ENCODE measurements at places on chromosomes 2 and 18.

GRCh38 chr2:70523996-70524965 is 29.3 kb downstream of the TGFA start:
- no peak for DNase-seq

DNA sequence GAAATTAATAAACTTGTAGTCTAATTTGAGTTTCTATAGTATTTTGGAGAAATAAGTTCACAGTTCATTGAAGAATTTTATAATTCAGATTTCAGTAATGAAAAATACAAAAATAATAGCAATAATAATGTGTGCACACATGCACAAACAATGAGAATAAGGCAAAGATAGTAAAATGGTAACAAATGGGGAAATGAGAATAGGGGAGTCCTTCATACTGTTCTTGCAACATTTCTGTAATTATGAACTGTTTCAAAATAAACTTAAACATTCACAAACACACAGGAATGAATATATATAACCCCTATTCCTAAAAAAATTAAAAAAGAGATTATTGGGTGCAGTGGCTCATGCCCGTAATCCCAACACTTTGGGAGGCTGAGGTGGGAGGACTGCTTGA is 63.9 kb downstream of the SPRED2 start:
- DNase-seq, result no peak

DNA sequence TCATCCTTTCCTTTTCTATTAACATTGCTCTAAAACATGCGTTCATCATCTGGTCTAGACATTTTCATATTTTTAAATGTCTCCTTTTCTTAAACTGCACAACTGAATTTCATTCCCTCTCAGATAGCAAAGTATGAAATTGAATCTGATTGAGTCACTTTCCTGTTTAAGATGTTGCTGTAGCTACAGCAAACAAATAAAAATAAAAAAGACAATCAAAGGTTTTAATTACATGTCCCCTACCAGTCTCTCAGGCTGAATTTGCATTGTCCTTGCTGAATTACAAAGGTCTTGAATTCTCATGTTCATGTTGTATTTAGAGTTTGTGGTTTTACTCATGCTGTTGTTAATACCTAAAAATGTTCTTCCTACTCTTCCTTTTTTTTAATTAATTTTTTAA is 537.9 kb upstream of the LRATD1 start:
- DNase-seq, result no peak

DNA sequence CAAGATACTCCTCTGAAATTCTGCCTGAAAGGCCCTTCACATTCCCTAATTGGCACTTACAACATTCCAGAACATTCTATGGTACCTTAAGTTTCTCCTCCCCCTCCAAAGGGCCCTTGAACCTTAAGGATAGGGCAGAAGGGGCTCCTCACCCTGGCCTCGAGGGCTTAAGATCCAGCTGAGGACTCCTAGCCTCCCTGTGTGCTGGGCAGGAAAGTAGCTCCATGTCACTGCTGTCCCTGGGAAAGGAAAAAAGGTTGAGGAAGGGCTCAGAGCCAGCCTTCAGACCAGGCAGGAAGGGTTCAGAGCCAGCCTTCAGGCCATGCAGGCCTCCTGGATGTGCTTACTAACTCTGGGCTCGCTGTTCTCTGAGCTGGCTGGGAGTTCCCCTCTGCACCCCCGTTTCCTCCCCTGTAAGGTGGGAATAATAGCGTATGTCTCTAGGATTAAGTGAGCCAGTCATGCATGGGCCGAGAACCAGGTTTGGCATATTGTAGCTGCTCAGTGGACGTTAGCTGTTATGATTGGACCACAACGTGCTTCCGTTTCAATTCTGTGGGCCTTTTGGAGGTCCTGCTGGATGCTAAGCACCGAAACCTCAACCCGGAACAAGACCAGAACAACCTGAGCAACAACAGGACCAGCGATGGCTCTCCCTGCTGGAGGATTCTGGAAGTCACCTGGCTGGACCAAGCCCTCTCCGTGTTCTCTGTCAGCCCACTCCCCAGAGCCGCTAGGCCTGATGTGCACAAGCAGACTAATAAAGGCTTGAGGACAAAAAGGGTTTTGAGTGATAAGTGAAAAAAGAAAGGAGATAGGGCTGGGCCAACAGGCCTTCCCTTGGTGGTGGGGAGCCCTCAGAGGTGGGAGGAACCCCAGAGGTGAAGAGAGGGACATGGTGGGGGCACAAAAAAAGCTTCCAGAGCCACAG is 1.0 kb upstream of the B3GNT7 start:
- DNase-seq, result no peak

- no peak for DNase-seq
Observed at GRCh38 chr18:8868276-8868675, 162.9 kb downstream of the MTCL1 start.

- no peak for DNase-seq
Observed at GRCh38 chr2:138395565-138396306, 105.8 kb upstream of the SPOPL start.

- DNase-seq, result no peak
Observed at GRCh38 chr2:37653805-37654378, 17.6 kb downstream of the CDC42EP3 start.

- no peak for DNase-seq
Observed at GRCh38 chr2:59694176-59694575, 859.3 kb downstream of the BCL11A start.

DNA sequence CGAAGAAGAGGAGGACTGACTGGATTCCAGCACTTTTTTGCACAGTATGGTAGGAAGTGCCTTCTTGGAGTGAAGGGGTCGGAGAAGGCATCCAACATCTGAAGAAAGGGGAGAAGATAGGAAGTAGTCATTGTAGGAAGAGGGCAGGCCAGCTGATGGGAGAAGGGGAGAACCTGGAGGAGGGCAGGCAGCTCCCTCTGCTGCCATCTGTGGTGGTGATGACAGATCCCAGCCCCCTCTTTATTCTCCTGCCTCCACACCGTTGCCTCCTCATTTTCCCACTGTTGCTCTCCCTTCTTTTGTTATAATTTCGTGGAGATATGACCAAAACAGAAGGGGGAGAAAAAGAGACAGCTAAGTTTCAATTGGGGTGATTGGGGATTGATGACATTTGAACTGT is 2.9 kb upstream of the SCYGR2 start:
- DNase-seq, result no peak

- DNase-seq, result no peak
Observed at GRCh38 chr2:236177604-236177966, 9.4 kb upstream of the GBX2 start.
